ENCODE measurements at places on chromosomes 1 and 21.

- DNase-seq = no peak
These were observed 15.8 kb downstream of the BEND5 start for GRCh38 chr1:48760857-48761256.

DNA sequence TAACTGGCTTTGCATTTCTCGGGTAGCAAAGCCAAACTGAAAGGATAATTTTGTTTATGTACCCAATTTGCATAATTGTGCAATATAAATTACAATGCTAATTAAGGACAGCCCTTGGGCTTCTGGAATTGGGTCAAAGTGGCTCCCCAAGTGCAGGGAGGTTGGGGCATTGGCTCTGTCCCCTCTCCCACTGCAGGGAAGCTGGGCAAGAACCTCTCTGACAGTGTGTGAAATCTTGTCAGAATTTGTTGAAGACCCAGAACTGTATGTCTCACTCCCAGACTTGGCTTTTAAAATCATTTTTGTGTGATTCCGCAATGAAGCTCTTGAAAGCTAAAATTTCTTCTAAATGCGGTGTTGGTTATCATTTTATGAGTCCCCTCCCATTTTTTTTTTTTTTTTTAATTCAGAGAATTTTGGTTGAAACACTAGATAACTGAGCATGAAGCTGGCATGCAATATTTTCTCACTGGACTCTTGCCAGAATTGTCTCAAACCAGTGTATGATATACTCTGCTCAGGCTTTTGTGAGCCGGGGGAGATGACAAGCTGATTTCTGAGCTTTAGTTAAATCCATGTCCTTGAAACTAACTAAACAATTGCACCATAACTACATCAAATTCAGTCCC, 878.9 kb upstream of the CXADR start:
- DNase-seq = no peak

DNA sequence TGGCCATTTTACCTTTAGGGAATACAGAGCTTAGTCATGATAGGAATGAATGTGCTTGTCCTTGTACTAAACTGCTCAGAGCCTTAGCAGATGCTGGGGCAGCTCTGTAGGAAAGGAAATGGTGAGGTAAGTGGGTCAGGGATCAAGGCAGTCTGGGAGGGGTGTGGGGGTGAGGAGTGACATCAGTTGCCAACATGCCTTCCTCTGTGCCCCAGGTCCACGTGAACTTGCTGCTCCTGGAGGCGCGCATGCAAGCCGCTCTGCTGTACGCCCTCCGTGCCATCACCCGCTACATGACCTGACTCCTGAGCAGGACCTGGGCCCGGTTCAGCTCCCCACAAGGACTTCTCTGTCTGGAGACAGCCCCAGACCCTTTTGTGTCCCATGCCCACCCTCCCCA, 21.2 kb downstream of the SESN2 start:
- DNase-seq = no peak

- DNase-seq = no peak
These were observed 10.5 kb upstream of the RNPC3 start for GRCh38 chr1:103514920-103515503.

GRCh38 chr1:181308098-181308497, 175.2 kb upstream of the CACNA1E start:
- DNase-seq = no peak

DNA sequence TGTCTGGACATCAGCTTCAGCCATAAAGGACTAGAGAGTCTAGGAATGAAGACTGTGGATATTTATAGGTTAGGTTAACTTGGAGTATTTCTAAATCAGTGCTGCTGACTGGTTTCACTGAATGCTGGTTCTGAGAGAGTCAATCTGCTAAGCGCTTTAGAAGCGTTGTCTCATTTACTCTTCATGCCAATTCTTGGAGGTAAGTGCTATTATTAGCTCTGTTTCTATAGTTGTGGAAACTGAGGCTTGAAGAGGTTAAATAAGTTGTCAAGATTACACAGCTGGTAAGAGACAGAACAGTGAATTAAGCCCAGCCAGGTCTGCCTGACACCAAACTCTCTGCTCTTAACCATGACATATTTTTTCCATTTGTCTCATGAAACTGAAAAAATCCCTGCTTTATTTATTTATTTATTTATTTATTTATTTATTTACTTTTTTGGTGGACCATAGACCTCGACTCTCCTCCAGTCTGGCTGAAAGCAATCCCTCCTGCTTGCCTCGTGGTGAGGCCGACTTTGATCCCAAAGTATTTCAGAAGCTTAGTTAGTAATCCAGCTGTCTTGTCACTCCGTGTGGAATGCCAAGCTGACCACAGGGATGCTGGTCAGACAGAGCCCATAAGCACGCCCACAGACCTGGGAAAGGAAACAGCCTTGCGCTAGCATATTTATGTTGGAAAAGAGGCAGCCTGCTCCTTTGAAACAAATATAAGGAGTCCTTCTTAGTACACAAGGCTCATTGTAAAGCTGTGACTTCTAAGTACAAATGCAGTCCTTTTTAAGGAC, 16.9 kb downstream of the NTMT2 start:
- no peak for DNase-seq

- DNase-seq = no peak
These were observed 4.8 kb upstream of the SLC26A9 start for GRCh38 chr1:205948039-205948438.

DNA sequence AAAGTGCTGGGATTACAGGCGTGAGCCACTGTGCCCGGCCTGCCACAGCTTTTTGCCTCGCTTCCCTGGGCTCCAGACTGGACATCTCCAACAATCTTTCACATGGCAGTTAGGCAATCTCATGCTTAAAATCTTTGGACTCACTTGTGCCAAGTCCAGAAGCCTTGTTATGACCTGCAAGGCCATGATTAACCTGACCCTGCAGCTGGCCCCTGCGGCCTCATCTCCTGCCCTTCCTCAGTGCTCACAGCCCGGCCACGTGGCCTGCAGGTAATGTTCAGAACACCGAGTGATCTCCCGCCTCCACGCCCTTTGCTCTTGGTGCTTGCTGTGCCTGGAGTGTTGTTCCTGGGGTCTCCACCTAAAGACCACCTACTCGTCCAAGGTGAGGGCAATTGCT, 24.9 kb downstream of the FAAH start:
- no peak for DNase-seq

- DNase-seq = no peak
These were observed 21.4 kb downstream of the RUNX3 start for GRCh38 chr1:24908591-24909259.

GRCh38 chr1:167104256-167104633, 10.4 kb downstream of the STYXL2 start:
- DNase-seq = no peak

DNA sequence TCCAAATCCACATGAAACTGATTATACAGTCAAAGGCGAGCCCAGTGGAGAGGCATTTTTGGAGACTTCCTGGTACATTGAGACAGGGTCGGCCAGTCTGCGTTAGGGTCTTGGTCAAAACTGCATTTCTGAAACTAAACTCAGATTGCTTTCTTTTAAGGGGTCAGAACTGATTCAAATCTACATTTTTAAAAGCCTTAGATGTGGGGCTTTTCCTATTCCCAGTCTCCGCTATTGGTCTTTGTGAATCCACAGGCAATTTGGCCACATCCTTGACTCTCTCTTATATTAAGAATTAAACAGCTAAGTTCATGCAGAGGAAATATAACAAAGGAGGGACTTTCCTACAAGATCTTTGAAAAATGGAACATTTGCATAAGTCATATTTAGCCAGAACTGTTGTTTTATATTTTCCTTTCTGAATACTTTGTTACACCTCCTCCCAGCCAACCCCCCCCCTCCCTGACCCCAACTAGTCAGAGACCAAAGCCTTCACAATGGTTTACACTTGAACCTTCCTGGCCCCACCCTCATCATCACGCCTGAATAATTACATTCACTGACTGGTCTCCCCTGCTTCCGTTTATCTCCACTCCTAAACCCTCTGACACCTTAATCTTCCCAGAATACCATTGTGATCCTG, 30.9 kb downstream of the SELL start:
- DNase-seq = peak; percentile 33

- no peak for DNase-seq
These were observed 23.5 kb downstream of the BACH1 start for GRCh38 chr21:29321932-29322928.

GRCh38 chr1:21332554-21333311, 42.5 kb upstream of the ECE1 start:
- no peak for DNase-seq

- no peak for DNase-seq
These were observed 377.8 kb downstream of the MATN1 start for GRCh38 chr1:30345491-30346130.

GRCh38 chr21:31191553-31191952, 152.5 kb downstream of the TIAM1 start:
- DNase-seq = no peak

DNA sequence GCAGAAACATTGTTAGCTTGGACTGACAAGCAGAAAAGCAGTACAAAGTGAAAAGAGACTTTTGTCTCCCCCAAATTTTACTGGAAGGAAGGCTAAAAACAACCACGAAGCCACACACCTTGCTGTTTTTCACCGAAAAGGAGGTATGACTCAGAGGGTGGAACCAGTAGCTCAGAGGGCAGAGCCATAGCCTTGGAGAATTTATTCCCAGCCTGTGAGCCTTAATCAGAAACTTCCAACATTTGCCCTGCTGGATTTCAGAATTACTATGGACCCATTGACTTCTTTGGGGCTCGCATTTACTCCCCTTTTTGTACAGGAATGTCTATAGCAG, 32.0 kb downstream of the RPS6KC1 start:
- no peak for DNase-seq

DNA sequence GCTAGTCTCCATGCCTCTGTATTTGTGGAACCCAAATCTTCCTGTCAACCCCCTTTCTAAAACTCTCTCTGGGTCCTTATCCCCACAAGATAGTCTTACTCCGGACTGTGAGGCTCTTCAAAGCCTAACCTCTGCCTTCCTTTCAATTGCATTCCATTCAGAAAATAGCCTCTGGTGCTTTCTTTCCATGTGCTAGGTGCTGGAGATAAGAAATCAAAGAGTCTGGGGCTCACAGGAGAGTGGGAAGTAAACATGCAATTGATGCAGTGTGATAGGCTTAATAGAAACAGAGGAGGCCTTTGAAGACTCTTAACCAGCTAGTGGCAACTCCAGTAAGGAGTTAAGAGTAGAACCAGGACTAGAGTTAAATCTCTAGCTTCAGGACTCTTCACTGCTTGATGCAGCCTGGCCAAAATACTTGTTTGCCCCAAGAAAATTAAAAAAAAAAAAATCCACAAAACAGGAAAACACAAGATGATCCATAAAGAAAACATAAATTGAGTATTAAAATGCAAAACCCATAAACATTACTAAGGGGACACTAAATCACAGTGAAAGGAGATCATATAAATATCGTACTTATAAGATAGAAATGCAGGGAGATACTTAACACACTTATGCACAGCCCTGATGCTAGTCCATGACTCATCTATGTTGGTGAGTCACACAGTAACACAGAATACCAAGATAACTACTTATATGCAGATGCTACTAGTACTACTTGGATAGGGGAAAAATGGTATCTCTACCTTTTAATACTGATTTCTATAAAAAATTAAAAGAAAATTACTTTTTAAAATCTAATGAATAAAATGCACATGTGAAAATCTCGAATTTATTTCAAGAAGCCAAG, 341.5 kb downstream of the KCNH1 start:
- no peak for DNase-seq

- no peak for DNase-seq
These were observed 924 bp downstream of the EXTL2 start for GRCh38 chr1:100893718-100894117.

DNA sequence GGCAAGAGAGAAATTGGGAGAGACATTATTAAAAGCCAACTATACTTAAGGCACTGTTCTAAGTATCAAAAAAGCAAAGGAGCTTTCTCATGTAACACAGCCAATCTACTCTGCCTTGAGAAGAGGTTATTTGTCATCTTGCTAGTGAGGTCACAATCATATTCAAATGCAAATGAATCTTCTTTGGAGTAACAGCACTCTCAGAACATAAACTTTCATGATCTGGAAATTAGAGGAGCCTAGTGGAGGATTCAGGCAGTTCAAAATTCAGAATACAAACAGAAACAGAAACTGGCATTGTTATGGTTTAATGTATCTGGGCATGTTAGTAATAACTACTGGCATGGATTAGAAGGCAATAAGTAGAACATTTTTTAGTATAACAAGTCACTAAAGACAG, 57.4 kb downstream of the ARID4B start:
- no peak for DNase-seq

DNA sequence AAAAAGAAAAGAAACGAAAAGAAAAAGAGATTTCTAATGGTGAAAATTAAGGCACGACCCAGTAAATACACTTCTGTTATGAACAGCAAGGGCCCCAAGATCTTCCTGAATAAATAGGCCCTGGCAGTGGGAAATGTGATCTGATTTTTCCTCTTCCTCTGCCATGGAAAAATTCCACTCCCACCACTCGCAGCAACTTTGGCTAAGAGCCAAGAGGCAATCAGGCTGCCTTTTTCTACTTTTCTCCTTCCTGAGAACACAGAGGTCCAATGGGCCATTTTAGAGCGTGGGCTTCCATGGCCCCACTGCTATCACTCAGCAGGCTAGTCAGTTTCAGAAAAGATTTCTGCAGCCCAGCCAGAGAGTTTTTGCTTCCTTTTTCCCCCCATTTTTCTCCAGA, 33.7 kb upstream of the AK4 start:
- no peak for DNase-seq

DNA sequence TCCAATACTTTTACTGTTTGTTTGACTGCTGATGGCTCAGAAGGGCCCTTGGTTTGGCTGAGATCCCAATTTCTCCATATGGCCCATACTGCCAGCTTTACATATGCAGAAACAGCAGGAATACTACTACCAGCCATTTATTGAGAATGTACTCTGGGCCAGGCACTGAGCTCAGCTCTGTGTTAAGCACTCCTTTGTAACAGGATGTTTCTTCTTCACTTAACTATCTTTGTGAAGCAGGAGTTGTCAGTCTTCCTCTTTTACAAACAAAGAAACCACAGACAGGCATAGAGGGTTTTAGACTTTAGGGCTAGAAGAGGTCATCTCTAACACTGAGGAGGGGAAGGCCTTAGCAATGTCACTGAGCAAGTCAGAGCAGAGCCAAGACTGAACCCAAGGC, 8.3 kb downstream of the HMGCL start:
- no peak for DNase-seq

GRCh38 chr1:198701766-198702539, 63.1 kb downstream of the PTPRC start:
- DNase-seq = no peak

DNA sequence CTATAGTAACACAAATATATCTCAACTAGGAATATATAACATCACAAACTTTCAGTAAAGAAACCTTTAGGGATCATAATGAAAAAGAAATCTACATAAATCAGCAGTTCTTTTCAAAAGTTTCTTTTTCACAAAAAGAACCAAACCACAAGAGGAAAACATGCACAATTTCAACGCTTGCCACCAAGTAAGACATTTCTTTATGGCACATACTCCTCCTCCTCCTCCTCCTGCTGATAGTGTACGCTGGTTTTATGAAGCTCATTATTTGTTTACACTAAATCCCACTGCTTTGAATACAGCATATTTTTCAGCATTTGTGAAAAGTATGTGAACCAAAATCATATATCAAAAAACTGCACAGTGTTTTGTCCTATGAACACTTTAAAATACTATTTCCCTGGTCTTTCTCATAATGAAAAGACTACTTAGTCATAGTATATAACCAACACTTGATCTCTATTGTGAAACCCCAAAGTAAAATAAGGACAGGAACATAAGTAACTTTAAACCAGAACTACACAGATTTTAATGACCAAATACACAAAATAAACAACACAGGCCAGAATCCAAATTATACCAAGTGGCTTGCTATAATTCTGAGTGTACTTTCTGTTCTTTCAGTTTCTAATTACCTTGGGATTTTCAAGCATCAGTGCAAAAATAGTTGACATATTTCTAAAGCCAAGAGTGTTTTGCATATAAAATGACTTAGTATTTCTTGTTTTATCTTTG, 184.2 kb downstream of the EIF4G3 start:
- DNase-seq = no peak

Measured in stimulated activated CD4-positive, alpha-beta T cell treated with anti-CD3 and anti-CD28 coated beads, Interleukin-1b, Interleukin-23, amount 100 ng/mL, for 1 hour (primary cell).